ENCODE measurements at places on chromosomes 7 and 10. TPM values are rescaled to one million over a fixed set of nuclear protein-coding genes. Genes with fewer than 3 reads are reported as not detected.

Gene ODAD2
- not detected for total RNA-seq

Gene TMEM270
- not detected for total RNA-seq

Gene STAG3
- total RNA-seq, result 1.3 TPM

Gene GPR37
- 0.50 TPM for total RNA-seq

Gene PLCE1
- total RNA-seq, result 10.7 TPM

DNA sequence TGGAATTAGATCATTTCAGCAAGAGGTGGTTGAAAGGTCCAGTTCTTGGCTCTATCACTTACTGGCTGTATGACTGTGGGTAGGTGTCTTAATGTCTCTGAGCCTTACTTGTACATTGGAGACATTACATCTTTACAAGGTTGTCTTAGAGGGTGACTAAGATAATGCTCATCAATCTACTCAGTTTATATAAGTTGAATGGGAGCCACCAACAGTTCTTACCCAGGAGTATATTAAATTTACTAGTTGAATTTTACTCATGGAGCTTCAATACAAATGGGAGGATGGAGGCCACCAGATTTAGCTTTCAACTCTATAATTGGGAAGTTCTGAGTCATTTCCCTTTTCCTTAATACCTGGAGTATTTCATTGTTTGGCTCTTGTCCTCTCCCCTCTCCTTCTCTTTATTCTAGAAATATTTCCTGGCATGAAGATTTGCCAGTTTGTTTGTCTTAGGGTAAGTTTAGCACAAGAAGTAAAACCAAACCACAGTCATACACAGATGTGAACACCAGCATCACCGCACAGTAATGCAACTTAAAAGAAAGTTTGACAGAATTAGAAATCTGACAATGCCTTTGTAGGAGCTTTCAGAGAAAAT is 222.8 kb downstream of the LRMDA start:
- no peak for DNase-seq

- no peak for DNase-seq
These were observed at the start of gene ELN for GRCh38 chr7:74027683-74028320. ELN (plus strand) TSS chr7:74028173; CDS start chr7:74028188, 15 bp downstream.

DNA sequence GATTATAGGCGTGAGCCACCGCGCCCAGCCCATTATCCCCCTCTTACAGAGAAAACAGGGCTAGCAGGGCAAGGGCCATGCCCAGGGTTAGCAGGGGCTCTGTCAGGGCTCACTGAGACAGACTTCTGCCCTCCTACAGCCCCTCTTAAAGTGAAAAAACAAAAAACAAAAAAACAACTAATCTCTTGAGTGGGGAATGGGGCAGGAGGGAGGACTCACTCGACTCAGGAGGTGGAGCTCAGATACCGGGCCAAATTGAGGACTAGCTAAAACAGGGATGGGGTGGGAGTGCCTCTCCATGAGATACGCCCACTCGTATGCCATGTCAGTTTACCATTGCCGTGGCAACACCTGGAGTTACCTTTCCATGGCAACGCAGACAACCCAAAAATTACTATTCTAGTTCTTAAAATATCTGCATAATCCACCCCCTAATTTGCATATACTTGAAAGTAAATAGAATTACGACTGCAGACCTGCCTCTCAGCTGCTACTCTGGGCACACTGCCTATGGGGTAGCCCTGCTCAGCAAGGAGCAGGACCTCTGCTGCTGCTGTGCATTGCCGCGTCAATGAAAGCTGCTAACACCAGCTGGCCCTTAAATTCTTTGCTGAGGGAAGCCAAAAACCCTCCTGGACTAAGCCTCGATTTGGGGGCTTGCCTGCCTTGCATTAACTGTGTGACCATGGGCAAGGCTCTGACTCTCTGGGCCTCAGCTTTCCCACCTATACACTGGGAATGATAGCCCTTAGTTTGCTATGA is 13.4 kb downstream of the SSC4D start:
- DNase-seq, result peak; percentile 24

DNA sequence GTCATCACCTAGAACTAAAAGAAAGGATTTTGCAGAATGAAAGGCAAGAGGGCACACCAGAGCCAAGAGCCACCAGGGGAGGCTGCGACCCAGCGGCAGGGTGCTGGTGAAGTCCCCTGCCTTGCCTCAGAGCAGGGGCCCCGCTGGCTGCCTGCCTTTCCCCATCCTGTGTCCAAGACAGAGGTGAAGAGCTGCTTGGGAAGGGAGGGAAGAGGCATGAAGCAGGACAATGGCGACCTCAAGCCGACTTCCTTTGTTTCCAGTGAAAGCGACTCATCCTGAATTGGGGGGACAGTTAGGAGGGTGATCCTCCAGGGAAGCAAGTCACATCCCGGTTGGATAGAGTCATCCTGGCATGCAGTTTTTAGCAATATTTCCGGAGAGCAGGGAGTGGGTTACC is 255.5 kb upstream of the YAE1 start:
- DNase-seq, result no peak

DNA sequence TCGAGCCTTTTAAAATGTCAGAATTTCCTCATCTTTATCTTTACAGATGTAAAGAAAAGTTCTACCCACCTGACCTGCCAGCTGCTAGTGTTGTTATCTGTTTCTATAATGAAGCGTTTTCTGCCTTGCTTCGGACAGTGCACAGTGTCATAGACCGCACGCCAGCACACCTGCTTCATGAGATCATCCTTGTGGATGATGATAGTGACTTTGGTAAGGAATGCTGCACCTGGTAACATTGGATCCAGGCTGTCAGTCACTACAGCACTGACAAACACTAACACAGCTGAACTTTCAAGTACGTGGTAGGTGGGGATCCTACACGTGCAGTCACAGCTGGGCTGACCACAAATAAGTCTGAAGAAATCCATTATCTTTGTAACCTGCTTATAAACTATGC is 77.6 kb downstream of the GALNT11 start:
- no peak for DNase-seq

GRCh38 chr7:150406567-150407421 is 27.7 kb downstream of the ZNF775 start:
- no peak for DNase-seq

GRCh38 chr7:33933611-33934281 is 28.4 kb downstream of the BMPER start:
- DNase-seq, result no peak

GRCh38 chr10:5070648-5071410 is 23.4 kb upstream of the AKR1C3 start:
- no peak for DNase-seq

DNA sequence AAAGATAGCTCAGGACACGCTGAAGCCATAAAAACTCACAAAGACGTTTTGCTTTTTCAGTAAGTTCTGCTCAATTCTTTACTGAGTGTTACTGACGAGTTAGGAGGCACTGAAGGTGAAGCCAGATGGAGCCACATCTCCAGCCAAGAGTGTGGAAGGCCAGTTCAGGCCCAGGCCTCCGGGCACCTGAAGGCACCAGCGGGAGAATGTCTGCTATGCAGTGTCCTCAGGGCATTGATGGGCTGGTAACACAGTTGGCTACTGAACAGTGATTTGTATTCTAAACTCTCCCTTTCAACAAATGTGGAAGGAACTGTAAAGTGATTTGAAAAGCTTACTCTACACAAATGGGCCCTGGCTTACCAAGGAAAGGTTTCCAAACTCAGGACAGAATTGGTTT is 64.8 kb upstream of the SVIL start:
- peak; percentile 64 for DNase-seq

DNA sequence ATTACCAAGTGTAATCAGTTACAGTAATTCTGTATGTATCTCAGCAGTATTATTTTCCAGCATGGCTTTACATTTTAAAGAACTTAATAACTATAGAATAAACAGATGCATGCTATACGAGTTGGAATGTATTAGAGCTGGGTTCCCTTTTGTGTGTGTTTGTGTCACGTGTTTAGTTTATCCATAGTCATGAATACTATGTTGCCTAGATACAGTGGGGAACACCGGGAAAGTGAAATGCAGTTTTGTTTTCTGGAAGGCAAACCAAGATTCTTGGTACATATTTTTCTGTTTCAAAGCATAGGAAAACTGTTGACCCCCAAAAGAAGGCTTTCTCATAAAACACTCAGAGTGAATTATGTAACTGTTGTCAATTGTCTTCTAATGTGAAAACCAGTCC is 119.0 kb downstream of the FANK1 start:
- no peak for DNase-seq

DNA sequence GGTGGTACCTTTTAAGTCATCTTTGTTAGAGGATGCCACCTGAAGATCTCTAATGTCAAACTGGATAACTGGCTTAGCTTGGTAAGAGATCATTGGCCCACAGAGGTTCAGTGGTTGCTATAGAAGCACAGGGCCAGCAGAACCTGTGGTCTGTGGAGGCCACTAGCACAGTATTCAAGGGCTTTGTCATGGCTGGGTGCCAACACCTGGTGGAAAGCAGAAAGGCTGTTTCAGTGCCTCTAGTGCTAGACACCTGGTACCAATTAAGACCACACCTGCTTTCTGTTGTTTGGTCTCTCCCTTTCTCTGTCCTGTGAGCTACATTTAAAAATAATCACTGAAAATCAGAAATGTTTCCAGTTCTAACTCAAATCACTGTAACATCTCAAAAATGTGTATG is 10.0 kb upstream of the PCGF5 start:
- DNase-seq, result no peak

- no peak for DNase-seq
These were observed 349.7 kb upstream of the NRP1 start for GRCh38 chr10:33684211-33684611.

- DNase-seq, result no peak
These were observed 508.6 kb downstream of the TNS3 start for GRCh38 chr7:47073284-47073683.

DNA sequence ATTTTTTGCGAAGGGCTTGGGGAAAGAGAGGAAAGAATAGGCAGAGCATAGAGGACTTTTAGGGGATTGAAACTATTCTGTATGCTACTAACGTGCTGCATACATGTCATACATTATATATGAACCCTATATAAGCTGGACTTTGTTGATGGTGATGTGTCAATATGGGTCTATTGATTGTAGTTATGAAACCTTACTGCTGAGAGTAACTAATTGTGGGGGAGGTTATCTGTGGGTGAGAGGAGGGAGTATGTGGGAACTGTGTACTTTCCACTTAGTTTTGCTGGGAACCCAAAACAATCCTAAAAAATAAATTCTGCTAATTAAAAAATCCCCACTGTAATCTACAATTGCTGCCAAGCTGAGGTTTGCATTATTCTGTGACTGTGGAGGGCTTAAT is 15.3 kb upstream of the CYP2C19 start:
- no peak for DNase-seq

Data from Caco-2 (cell line).